Hypothalamus (tissue), 51 donors: ENCODE measurements at places on chromosomes 2 and 18.

- DNase-seq, result no peak
Measured at GRCh38 chr2:1743396-1744150, 742 bp downstream of the PXDN start.

DNA sequence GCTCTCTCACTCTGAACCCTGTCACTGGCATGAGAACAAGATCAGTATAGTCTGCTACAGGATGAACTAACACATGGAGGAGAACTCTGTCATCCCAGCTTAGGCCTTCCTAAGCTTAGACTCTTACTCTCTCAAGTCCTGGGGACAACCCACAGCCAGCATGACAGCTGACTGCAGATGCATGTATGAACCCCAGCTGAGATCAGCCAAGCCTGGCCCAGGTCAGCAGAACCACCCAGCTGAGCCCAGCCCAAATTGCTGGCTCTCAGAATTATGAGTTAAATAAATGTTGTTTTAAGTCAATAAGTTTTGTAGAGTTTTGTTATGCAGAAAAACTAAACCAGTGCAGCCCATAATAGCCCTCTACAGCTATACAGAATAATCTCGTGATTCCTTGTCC, 287.3 kb downstream of the TNS1 start:
- DNase-seq, result no peak

DNA sequence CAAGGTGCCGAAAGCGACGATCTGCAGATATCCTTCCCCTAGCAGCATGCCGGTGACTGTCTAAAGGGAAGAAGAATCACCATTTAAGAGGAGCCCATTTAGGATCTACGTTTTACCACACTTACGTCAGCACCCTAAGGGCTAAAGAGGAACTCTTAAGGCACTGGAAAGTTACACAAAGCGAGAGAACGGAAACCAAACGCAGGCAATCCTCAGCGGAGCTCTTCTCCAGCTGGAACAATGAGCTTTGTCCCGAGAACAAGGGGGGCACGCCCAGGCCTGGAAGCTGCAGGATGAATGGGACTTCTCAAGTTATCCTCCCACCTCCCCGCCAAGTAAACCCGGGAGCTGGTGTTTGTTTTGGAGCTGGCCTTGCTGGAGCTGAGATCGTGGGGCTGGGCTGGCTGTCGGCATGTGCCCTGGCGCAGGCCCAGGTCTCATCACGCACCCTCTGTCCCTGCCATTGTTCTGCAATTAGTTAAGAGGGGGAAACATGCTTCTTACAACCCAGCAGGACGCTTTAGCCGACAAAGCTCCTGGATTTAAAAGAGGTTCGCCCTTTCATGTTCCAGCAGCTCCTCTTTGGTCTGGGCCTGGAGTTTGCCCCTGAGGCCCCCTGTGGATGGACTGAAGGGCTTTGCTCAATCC, 36.4 kb downstream of the PXDN start:
- no peak for DNase-seq

DNA sequence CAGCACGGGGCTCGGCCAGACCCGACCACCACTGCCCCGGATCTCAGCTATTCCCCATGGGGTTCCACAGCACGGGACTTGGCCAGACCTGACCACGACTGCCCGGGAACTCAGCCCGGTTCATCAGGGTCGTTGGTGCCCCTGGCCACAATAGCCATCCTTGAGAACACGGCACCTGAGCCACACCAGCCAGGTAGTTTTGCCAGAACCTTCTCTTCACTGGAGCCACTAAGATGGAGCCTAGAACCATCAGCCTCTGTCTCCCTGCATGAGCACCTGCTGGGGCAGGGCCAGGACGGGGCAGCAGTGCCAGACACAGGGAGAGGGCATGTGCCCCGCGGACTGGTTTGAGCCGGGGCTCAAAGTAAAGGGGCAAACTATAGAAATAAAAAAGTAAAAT, 11.4 kb upstream of the KCNG2 start:
- DNase-seq, result no peak

GRCh38 chr2:17815468-17816184, 634 bp upstream of the MSGN1 start:
- no peak for DNase-seq

DNA sequence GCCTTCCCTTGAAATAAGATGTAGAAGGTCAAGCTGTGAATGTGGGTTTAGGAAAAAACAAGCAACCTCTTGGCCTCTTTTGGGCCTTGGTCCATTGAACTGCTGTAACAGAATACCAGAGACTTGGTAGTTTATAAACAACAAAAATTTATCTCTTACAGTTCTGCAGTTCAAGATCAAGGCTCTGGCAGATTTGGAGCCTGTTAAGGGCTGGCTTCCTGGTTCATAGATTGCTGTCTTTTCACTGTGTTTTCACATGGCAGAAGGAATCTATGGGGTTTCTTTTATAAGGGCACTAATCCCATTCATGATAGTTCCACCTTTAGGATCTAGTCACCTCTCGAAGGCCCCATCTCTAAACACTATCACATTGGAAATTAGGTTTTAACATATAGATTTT, 20.2 kb upstream of the STK17B start:
- no peak for DNase-seq

DNA sequence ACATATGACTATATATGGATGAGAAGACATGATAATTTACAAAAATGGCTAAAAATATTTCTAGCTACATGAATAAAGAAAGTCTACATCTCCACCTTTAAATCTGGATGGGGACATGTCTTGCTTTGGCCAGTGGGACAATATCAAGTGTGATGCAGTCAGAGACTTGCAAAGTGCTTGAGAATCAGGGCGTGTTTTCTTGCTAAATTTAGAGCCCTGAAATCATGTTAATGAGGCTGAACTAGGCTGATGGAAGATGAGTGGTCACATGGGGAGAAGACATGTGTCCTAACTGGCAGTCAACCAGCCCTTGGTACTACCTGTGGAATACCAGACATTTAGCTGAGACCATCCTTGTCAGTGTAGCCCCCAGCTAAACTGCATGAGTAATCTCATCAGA, 278.5 kb upstream of the RGPD4 start:
- DNase-seq, result no peak

DNA sequence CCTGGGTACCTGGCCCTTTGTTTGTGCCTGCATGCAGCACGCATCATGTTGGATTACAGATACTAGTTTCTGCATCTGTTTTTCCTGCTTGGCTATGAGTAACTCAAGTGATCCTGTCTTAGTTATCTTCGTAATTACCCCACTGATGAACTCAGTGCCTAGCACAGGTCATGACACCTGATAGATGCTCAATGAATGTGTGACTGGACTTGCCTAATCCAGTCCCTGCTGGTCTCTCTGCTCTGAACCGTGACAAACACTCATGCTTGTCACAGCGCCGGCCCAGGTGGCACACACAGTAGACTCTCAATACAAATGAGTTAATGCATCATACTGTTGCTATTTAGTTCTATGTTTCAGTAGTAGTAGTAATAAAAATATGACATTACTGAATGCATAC, 31.2 kb upstream of the NTSR2 start:
- no peak for DNase-seq

DNA sequence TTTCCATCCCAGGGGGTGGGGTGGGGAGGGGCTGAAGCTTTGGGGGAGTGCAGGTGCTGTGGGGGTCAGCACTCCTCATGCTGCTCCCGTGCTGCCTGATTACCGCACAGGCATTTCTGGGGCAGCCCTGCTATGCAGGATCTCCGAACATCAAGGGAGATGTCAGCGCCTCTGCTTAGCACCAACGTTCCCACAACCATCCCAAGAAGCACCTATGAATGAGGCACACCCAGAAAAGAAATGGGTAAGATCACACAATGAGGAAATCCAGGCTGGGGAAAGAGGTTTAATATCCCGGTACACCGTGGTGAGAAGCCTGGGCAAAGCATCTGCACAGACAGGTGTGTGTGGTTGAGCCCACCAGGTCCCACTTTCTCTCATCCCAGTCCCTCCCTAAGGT, 17.5 kb downstream of the GAREM2 start:
- no peak for DNase-seq

DNA sequence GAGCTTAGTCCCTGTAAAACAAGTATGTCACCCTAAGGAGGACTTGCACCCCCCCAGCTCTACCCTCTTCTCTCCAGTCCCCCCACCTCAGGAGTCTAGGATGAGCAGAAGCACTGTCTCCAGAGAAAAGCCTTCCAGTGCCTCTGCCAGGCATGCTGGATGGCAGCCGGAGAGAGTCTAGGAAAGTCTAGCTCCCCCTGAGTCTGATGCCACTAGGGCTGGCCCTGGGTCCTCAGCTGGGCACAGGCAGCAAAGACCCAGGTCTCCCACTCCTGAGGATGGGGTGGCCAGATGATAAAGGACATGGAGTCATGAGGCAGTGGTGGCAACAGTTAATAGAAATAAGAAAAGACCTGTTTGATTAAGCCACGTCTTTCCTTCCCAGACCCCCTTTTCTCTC, 225.6 kb downstream of the CYP26B1 start:
- DNase-seq, result no peak
